ENCODE measurements at places on chromosomes 12 and 14. TPM values are rescaled to one million over a fixed set of nuclear protein-coding genes. Genes with fewer than 3 reads are reported as not detected.

- no peak overlapping the region for H3K27ac ChIP-seq
- no peak for DNase-seq
- H3K4me3 ChIP-seq, result no peak overlapping the region
- H3K36me3 ChIP-seq, result no peaks in the 10 kb centered on the region
- H3K27me3 ChIP-seq, result no peaks in the 10 kb centered on the region
Observed at GRCh38 chr14:49954171-49954631, 61.3 kb downstream of the ARF6 start.

The VASH1 gene
- total RNA-seq, result 27.7 TPM

The SAMD15 gene
- 2.2 TPM for total RNA-seq

The TPPP2 gene
- total RNA-seq, result not detected

GRCh38 chr14:35114036-35114435 lies 7.8 kb downstream of the PPP2R3C start:
- no peaks in the 10 kb centered on the region for H3K4me1 ChIP-seq
- no peak for DNase-seq
- peaks cover 21% of the 10 kb centered on the region for H3K36me3 ChIP-seq

DNA sequence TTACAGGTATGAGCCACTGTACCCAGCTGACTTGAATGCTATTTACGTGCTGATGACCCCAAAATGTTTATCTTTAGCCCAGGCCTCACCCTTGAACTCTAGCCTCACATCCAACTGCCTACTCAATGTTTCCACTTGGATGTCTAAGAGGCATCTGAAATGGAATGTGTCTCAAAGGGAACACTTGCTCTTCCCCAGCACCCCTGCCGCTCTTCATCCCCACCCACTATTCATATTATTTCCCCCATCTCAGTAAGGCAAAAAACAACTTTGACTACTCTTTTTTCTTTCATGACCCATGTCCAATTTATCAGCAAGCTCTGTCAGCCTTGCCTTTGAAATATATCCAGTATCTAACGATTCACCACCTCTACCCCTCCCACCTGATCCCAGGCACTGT lies 204.6 kb downstream of the PAWR start:
- H3K27ac ChIP-seq, result no peak overlapping the region
- DNase-seq, result no peak
- H3K4me3 ChIP-seq, result no peak overlapping the region
- H3K36me3 ChIP-seq, result no peaks in the 10 kb centered on the region
- H3K27me3 ChIP-seq, result no peaks in the 10 kb centered on the region

The TRIM9 gene
- total RNA-seq, result 2.9 TPM

The MDGA2 gene
- total RNA-seq, result 0.33 TPM

The ACVRL1 gene
- 0.81 TPM for total RNA-seq

DNA sequence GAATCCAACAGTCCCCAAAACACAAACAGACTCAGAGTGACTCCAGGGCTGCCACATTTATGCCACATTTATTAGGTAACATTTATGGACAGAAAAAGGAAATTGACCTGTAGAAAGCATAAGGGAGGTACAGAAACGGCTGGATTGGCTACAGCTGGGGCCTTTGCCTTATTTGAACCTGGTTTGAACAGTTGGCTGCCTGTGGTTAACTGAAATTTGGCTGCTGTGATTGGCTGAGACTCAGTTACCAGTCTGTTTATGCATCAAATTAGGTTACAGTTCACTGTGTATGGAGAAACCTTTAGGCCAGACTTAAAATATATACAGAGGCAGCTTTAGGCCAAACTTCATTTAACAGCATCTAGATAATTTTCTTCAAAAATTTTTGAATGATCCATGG lies 27.8 kb upstream of the PCNX1 start:
- no peaks in the 10 kb centered on the region for H3K4me1 ChIP-seq
- no peak overlapping the region for H3K27ac ChIP-seq
- no peaks in the 10 kb centered on the region for H3K27me3 ChIP-seq
- H3K4me3 ChIP-seq, result no peak overlapping the region

DNA sequence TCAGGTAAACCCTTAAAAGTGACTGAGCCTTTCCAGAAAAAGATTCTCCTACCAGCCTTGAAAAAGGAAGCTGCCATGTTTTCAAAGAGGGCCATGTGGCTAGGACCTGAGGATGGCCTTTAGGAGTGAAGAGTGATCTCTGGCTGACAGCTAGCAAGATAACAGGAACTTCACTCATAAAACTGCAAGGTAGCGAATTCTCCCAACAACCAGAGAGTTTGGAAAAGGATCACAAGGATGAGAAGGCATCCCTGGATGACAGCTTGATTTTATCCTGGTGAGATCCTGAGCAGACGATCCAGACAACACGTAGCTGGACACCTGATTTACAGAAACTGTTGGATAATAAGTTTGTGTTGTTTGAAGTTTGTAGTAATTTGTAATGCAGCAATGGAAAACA lies 115.6 kb upstream of the FBXO33 start:
- H3K27ac ChIP-seq, result no peak overlapping the region
- peaks cover 4% of the 10 kb centered on the region for H3K4me1 ChIP-seq
- H3K36me3 ChIP-seq, result no peaks in the 10 kb centered on the region
- DNase-seq, result no peak

DNA sequence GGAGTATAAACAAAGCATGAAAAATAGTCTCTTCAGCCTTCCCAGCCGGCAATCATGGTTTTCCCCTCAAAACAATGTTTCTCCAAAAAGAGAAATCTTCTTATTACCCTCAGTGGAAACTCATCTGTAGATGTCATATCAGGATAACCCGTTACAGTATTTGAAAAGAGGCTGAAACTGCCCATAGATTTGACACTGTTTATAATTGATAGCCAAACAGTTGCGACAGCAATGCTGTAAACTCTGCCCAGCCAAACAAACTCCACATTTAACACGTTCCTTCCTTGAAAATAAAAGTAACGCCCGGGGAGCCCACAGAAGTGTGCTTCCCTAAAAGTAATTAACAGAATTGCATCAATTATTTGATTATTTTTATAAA lies 201.3 kb upstream of the FOXN3 start:
- peak overlapping the region; percentile 31 for H3K27ac ChIP-seq
- peak overlapping the region; percentile 89 for H3K4me3 ChIP-seq
- peaks cover 37% of the 10 kb centered on the region for H3K4me1 ChIP-seq
- H3K36me3 ChIP-seq, result no peaks in the 10 kb centered on the region
- no peaks in the 10 kb centered on the region for H3K27me3 ChIP-seq
